T-helper 2 cell (primary cell): ENCODE measurements at places on chromosomes 5 and 9.

- DNase-seq, result no peak
Measured at GRCh38 chr9:102237520-102237919, 499.1 kb upstream of the GRIN3A start.

- no peak for DNase-seq
Measured at GRCh38 chr9:90124961-90125360, 517.7 kb downstream of the DIRAS2 start.

DNA sequence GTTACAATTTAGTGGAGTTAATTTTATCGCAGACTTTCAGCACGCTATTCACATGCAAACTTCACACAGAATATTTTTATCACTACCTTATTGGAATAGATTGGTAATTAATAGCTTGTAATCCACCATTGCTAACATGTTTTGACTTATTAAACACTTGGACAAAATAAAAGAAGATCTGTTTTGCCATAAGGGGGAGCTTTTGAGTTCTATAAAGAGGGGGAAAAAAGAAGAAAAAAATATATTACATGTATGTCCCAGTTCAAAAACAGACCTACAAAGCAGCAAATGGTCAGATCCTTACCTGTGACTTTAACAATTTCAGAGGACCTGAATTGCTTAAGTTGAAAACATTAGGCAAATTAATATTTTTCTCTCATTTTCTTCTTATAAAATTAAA lies 1.2 kb upstream of the PAPPA start:
- DNase-seq, result no peak

DNA sequence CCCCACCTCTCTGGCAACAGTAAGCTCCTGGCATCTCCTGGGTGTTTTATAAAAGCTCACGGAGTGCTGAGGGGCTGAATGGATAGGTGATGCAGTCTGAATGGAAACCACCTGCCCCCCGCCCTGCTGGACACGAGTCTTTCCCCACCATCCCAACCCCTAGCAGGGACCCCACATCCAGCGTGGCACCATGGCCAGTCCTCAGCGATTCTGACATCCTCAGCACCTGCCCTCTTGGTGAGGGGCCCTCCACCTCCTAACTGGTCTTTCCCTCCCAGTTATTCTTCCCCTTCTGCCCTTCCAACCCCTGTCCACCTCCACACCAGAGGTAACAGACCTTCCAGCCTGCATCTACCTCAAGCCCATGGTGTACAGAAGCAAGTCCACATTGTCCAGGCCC lies 38.7 kb upstream of the GABBR2 start:
- DNase-seq, result no peak

- no peak for DNase-seq
Measured at GRCh38 chr5:80920333-80920732, 39.8 kb upstream of the RASGRF2 start.

DNA sequence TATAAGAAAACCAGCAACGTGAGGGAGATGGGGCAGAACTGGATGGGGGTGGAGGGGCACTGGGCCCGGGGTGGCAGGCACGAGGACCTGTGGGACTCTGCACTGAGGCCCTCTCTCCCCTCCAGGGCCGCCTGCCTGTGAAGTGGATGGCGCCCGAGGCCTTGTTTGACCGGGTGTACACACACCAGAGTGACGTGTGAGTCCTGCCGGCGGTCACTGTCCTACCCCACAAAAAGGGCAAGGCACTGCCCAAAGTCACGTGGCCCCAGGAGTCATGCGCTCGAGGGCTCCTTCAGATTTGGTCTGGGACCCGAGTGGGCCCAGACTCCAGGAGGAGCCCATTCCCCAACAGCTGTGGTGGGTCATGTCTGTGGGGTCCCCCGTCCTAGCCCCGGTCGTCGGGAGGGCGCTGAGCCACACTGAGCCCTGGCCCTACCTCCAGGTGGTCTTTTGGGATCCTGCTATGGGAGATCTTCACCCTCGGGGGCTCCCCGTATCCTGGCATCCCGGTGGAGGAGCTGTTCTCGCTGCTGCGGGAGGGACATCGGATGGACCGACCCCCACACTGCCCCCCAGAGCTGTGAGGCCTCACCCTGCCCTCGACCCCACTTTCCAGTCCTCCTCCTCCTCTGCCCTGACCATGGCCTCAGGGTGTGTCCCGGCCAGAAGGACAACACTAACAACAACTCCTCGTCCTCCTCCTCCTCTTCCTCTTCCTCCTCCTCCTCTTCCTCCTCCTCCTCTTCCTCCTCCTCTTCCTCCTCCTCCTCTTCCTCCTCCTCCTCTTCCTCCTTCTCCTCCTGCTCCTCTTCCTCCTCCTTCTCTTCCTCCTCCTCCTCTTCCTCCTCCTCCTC lies 9.7 kb downstream of the FGFR4 start:
- no peak for DNase-seq

DNA sequence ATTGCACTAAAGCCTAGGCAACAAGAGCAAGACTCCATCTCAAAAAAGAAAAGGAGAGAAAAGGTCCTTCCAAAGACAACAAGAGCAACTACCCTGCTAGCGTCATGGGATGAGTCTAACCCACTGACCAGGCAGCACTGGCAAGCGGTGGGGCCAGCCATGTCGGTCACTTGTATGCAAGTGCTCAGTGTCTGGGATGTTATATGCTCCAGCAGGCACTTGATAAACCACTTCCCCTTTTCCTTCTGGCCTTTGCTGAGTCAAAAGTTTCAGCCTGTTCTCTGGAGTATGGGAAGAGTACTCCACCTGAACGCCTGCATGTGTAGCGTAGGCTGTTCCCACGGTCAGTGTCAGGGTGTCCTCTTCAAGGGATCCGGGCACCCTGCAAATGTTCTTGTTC lies 9.2 kb upstream of the MXD3 start:
- DNase-seq, result no peak

DNA sequence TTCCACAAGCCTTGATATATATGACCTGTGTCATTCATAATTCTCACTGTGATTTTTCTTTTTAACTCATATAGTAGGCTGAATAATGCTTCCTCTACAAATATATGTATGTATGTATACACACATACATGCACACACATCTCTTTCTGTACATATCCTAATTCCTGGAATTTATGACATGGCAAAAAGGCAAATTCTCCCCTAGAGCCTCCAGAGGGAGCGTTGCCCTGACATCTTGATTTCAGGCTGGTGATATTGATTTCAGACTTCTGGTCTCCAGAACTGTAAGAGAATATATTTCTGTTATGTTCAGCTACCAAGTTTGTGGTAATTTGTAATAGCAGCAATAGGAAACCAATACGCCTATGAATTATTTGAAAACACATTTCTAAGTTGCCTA lies 166.6 kb upstream of the GAS1 start:
- no peak for DNase-seq

DNA sequence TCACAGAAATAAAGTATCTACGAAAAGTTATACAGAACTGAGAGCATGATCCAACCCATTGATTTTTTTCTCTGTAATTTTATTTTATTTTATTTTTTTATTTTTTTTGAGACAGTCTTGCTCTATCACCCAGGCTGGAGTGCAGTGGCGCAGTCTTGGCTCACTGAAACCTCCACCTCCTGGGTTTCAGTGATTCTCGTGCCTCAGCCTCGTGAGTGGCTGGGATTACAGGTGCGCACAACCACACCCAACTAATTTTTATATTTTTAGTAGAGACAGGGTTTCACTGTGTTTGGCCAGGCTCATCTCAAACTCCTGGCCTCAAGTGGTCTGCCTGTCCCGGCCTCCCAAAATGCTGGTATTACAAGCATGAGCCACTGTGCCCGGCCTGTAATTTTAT lies 107.3 kb downstream of the VPS13A start:
- no peak for DNase-seq
